LNCaP clone FGC (cell line): ENCODE measurements at places on chromosomes 4 and X.

DNA sequence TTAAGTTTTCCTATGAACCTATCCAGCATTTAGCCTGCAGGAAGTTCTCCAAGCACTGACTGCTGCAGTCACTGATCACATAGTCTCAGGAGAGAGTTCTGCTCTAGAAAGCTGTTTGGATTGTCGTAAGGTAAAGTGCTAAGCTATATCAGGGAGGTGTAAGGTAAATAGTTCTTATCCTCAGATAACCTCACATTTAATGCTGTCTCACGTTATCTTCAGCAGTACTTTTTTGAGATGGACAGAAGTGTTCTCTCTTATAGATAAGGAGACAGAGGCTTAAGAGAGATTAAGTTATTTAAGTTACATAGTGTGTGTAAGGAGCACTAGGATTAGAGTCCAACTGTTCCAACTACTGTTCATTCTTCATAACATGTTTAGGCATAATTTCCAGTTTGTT lies 77.9 kb downstream of the STIM2 start:
- DNase-seq: no peak

DNA sequence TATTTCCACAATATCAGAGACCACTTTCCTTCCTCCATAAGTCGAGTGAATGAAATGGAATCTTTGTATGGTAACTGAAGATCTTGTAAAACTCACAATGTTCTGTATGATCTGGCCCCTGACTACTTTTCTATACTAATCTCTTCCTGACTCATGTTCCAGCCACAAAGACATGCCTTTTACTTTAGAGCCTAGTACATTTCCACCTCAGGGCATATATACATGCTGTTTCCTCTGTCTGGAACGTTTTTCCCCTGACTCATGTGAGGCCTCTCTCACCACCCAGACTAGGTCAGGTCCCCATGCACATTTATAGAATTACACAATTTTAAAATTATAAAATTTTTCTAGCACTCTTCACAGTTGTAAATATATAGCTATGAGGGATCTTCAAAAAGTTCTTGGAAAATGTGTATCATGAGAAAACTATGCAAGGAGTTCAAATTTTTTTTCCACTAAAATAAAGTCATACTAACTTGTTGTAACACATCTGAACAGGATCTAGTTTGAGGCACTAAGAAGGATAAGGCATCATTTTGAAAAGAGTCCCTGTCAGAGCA lies 208.8 kb downstream of the SH2D1A start:
- DNase-seq: no peak

DNA sequence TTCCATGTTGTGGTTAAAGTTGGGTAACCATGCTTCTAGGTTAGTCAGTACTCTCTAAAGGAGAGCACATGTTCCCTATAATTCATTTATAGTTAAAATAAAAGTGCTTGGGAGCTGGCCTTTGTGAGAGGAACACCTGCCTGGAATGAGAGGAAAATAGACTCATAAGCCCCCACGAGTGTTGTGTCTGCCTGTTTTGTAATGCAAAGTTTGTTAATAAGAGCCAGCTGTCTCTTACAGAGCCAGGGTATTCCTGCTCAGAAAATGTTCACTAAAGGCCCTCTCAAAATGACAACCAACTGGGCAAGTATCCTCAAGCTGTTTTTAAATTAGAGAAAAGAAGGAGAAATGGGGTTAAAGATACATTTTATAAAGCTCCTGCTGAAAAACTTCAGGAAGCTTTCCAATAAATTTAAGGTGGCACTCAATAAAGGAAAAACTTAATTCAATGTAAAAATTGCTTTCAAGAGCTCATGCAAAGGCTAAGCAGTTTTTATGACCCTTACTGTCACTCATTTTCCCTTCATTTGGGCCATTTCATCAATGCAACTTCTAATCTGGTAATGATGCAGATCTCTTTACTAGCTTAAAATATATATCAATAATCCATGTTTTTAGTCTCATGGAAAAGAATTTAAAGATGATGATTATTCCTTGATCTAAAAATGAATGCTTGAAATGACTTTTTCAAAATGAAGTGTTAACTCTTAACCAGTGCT lies 793.6 kb downstream of the STPG2 start:
- DNase-seq: no peak

GRCh38 chrX:13692771-13693231 lies 3.9 kb downstream of the RAB9A start:
- no peak for DNase-seq

GRCh38 chr4:139453041-139453370 lies 915 bp upstream of the RAB33B start:
- DNase-seq: peak; percentile 75

DNA sequence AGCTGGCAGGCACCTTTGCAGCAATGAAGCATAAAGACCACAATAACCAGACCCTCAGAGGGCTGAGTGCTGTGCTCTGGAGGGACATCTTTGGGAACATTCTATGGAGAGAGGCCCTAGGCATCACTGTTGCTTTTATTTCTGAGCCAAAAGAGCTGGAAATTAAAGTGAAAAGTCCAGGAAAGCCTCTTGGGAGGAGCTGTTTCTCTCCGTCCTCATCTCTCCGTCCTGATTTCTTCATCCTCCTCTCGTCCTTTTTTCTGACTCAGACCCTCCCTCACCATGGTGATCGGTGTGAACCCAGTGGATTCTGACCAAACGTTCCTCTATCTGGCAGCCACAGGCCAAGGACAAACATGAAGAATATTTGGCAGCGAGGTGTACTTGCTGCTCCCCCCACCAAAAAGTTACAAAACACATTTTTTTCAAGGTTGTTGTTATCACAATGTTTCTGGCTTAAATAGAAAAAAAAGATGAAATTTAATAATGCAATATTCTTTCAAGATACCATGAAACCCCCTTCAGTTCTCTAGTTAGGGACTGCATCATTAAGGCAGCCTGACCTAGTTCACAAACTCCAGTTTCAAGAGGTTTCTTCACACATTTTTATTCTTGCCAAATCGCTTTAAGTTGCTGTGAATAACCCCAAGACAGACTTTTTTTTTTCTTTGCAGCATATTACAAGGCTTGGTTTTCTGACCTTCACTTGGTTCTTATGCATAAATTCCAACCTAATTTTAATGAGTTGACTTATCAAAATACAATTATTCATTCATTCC lies 80.2 kb downstream of the SCD5 start:
- no peak for DNase-seq

DNA sequence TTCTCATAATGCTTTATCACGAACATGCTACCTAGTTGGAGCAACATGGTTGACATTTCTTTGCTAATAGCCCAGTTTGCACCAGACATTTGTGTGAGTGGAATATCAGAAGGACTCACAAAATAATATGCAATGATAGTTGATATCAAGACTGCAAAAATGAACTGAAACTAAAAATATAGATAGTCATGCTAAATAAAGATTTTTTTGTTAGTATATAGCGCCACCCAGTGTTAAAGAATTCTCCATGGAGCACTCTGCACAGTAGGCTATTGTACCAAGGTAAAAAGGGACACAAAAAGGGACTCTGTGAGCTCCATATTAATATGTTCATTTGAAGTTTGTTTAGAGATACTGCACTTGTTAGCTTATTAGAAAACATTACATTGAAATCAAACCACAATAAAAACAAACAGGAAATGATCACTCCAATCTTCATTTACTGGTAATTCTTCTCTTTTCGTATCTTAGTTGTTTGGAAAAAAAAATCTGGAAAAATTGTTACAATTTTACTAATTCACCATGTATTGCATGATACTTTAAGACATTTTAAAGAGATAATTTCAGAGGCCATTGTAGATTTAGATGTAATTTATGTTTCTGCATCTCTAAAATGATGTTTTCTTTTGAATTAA lies 1509.6 kb downstream of the ADGRL3 start:
- DNase-seq: peak; percentile 10

- DNase-seq: no peak
Measured at GRCh38 chr4:7938609-7939376, 868 bp downstream of the AFAP1 start.

DNA sequence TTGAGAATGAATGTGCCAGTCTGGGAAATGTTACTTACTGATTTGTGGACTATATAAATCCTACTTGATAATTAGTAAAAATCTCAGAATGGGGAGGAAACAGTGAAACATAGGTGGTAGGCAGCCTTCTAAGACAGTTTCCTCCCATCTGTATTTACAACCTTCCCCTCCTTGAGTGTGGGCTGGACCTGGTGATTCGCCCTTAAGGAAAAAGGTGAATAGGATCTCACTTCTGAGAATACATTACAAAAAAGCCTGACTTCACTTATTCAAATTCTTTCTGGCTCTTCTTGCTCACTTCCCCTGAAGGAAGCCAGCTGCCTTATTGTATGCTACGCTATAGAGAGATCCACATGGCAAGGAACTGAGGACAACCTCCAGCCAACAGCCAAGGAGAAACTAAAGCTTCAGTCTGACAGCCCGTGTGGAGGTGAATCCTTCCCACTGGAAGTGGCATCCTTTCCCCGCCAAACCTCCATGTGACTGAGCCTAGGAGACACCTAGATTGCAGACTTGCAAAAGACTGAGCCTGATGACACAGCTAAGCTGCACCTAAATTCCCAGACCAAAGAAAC lies 585.0 kb downstream of the STPG2 start:
- DNase-seq: no peak

- no peak for DNase-seq
Measured at GRCh38 chrX:155148724-155149537, 67.3 kb upstream of the VBP1 start.

GRCh38 chr4:7828011-7828720 lies 111.5 kb downstream of the AFAP1 start:
- no peak for DNase-seq
